ENCODE measurements at places on chromosomes 1 and 21. TPM values are rescaled to one million over a fixed set of nuclear protein-coding genes. Genes with fewer than 3 reads are reported as not detected.

DNA sequence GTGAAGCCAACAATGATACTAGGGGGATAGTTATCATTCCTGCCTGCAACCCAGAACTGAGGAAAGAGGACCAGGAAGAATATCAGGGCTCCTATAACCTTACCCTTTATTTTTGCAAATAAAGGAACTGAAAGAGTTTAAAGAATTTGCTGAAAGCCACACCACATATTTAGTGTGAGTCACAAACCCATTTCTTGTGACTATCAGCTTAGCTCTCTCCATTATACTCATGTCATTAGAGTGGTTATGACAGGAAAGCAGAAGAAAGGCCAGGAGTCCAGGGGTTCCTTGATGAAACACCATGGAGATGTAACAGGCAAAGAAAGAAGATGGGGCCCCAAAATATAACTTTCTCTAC is 141.1 kb upstream of the SAMSN1 start:
- DNase-seq, result no peak

PTGFRN gene
- 1.3 TPM for total RNA-seq

STMN1 gene
- total RNA-seq, result 800 TPM

DNA sequence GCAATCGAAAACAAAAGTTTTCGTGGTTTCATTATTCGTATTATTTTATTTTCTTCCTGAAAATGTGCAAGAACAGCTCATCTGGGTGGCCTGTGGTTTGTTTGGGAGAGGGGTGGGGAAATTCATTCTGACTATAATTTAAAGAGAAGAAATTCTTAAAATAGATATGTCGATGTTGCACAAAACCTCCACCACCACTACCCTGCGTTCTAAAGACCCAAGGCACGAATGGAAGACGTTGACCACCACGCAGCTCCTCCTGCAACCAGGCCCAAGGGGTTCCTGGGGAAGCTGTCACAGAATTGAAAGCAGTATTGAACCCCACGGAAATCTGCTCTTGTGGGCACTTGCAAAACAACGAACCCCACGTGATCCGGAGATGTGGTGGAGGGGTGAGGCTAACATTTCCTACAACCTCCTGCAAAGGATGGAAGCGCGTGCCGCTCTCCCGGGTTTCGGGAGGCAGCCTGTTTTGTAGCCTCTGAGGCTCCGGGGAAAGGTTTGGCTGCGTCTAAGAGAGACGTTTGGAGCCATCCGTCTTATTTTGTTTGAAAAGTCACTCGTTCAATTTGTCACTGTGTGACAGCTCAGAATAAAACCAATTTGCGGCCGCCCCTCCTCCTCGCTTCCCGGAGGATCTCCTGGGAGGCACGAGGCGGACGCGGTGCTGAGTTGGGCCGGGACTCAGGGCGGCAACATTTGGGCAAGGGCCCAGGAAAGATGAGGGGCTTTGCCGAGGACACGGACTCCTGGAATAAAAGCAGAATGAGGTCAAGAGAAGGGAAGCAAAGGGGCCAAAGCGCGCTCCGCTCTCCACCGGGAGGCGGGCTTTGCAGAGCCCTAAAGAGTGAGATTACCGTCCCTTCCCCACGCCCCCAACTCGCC is 810 bp upstream of the HLX start:
- DNase-seq, result no peak

DNA sequence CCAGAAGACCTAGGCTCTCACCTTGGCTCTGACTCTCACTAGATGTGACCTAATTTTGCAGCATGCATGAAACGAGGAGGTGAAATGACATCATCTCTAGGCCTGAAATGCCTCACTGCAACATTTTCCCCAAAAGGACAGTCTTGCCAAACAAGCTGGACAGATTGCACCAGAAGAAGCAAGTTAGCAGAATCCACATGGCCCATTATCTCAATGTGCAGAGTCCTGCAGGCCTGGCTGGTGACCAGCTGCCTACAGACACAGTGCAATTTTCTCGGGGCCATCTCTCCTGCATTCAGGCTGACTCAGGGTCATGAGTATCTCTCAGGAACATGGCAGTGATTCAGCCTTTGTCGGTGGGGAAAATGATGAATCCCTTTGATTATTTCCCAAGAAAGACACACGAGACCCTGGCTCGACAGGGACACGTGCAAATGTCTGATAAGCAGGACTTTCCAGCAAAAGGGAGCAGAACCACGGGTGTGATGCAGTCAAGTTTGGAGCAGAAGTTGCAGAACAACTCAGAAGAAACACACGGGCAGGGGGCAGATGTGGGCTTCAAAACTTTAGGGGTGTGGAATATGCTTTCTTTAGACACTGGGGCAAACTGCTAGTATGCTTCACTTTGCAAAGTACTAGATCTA is 38.7 kb downstream of the TRIM67 start:
- no peak for DNase-seq

AMY1B gene
- total RNA-seq, result not detected

DNA sequence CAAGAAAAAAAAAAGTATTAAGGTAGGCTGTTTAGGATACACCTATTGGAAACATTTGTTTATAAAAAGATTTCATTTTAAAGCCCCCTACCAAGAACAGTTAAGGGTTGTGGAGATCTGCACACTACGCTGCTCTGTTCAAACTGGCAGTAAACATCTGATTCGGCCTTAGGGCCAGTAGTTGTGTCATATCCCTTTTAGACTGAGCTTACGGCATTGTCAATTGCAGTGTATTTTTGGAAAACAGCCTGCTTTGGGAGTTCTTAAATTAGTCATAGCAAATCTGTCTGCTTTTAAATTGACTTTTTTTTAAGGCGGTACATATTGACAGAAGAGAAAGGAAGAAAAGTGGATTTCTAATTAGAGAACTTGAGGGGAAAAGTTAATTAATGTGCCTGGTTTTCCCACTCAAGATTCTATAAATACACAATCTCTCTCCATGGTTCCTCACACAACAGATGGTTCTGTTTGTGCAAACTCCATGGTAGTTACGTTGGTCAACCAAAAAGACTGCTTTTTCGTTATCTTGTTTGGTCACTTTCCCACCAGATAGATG is 1.7 kb upstream of the ELK4 start:
- no peak for DNase-seq

CRABP2 gene
- total RNA-seq, result 0.77 TPM

GRCh38 chr1:198326915-198327314 is 170.1 kb downstream of the NEK7 start:
- no peak for DNase-seq

DNA sequence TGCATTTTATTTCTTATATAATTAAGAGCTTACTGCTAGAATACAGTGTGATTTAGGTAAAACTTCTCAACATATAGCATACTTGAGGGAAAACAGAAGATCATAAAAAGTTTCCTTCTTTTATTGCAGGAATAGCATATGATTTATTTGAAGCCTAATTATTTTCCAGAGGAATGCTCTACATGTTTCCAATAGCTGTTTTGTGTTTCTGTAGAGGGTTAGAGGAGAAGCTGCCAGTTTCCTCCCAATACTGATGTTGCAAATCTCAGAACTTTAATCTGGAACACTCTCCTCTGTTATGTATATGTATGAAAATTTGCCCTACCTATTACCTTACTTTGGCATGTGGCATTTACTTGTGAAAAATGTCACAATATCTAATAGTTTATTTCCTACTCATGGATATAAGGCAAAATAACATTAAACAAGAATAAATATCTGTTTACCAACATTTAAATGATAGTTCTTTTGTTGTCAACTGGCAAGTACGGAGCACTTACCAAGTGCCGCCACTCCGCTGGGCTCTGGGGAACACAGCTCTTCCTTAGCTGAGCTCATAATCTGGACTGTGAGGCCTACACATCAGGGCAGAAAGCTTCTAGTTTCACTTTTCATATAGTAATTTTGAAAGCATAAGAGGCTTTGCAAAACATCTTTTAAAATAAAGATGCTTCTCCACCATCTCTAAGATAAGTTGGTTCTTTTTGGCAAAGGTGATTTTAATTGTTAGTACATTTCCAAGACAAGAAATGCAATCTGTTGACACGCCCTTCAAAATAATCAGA is 239.8 kb upstream of the C1orf105 start:
- peak; percentile 58 for DNase-seq

GRCh38 chr1:178120088-178120487 is 26.2 kb downstream of the RASAL2 start:
- DNase-seq, result no peak

SMPDL3B gene
- total RNA-seq, result 0.21 TPM

CDA gene
- not detected for total RNA-seq

- DNase-seq, result no peak
Measured at GRCh38 chr1:91779548-91780021, 106.4 kb downstream of the TGFBR3 start.

DNA sequence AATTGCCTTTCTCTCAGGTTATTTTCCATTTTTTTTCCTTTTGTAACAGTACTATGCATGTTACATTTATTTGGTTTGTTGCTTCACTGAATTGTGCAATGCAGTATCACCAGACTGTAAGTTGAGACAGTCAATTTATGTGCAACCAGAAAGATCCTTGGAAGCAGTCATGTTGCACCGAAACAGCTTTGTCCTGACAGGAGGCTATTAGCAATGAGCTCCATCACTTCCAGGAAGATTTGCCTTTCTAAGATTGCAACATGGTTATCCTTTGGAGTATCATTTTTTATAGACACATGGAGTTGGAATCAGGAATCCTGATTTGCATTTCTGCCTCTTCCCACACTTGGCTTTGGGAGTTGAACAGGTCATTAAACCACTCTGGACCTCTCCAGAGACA is 84.5 kb upstream of the ST6GALNAC5 start:
- no peak for DNase-seq

- no peak for DNase-seq
Measured at GRCh38 chr1:158045639-158046038, 52.2 kb downstream of the KIRREL1 start.

IFI16 gene
- total RNA-seq, result 342 TPM

GPR37L1 gene
- total RNA-seq, result not detected

- no peak for DNase-seq
Measured at GRCh38 chr1:70504176-70504820, 93.2 kb downstream of the CTH start.

- DNase-seq, result no peak
Measured at GRCh38 chr1:242212401-242212800, 213.5 kb upstream of the MAP1LC3C start.

FCRL1 gene
- not detected for total RNA-seq

C1orf210 gene
- total RNA-seq, result not detected

BTBD8 gene
- total RNA-seq, result 2.7 TPM

- no peak for DNase-seq
Measured at GRCh38 chr1:88118176-88118845, 565.8 kb upstream of the PKN2 start.

MROH9 gene
- total RNA-seq, result not detected

HES3 gene
- total RNA-seq, result not detected

- DNase-seq, result no peak
Measured at GRCh38 chr1:201341377-201341776, 36.1 kb downstream of the TNNT2 start.

PCP4L1 gene
- 0.15 TPM for total RNA-seq

F13B gene
- total RNA-seq, result not detected

CRNN gene
- not detected for total RNA-seq

GRCh38 chr21:45300786-45301520 is 13.3 kb upstream of the POFUT2 start:
- DNase-seq, result no peak

GRCh38 chr1:36486439-36487335 is 4.0 kb upstream of the CSF3R start:
- no peak for DNase-seq

LRRC53 gene
- not detected for total RNA-seq

DNA sequence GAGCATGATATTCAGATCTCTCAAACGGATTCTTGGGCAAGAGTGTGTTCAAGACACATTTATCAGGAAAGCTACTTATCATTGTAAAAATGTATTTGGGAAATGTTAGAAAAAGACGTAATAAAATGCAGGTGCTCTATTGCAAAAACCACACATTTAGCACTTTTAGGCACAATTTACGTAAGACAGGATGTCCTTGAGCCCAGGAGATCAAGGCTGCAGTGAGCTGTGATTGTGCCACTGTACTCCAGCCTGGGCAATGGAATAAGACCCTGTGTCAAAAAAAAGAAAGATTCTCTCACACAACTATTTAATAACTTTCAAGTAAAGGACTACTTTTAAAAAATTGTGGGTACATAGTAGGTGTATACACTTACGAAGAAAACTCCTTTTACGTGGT is 18.4 kb downstream of the SLC25A33 start:
- no peak for DNase-seq

DNA sequence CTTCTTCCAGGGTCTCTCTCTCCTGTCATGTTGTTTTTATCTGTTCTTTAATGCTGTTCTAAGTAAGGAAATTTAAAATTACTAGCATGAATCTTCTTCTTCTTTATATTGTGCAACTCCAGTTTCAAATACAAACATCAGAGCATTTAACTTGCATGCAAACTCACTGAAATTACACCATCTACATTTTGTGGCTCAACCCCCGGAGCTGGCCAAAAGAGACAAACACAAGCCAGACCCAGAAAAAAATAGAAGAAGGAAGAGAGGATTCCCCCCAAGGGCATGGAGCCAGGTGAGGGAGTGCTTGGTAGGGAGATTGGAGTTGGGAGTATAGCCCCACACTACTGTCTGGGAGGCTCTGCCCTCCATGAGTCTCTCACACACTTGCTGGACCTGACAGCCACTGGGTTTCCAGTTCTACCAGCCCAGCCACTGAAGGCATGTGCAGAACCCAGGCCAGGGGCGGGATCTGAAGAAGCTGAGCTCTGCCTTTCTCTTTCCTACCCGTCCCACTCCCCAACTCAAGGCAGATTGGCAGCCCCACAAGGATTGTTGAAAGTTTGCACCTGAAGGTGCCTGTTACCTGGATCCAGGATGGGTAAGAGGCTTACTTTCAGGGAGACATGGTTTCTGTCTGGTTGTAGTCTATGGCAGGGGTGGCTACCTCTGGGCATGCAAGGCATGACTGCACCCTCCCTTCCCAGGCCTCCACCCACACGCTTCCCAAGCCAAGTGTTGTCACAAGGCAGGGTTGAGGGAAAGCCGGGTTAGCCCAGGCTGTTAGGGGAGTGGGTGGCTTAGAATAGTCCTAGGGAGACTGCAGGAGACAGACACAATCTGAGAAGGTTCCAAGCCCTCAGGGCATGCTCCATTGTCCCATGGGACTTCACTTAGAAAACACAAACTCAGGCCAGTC is 297.2 kb downstream of the TGFB2 start:
- no peak for DNase-seq

GRCh38 chr1:99227056-99227897 is 37.0 kb upstream of the PLPPR4 start:
- DNase-seq, result no peak

SDHC gene
- 159 TPM for total RNA-seq

- peak; percentile 34 for DNase-seq
Measured at GRCh38 chr1:156677616-156678596, 699 bp upstream of the NES start.

ASPM gene
- 92.8 TPM for total RNA-seq

Measured in activated CD4-positive, alpha-beta T cell treated with anti-CD3 and anti-CD28 coated beads, Interleukin-2, amount 10 ng/mL, durations not matched to agents 7 days and 5 days (primary cell).